HCT116 (cell line): ENCODE measurements at places on chromosomes 11 and 22. TPM values are rescaled to one million over a fixed set of nuclear protein-coding genes. Genes with fewer than 3 reads are reported as not detected.

NXPE4 gene
- not detected for total RNA-seq

GPR83 gene
- 0.39 TPM for total RNA-seq

DNA sequence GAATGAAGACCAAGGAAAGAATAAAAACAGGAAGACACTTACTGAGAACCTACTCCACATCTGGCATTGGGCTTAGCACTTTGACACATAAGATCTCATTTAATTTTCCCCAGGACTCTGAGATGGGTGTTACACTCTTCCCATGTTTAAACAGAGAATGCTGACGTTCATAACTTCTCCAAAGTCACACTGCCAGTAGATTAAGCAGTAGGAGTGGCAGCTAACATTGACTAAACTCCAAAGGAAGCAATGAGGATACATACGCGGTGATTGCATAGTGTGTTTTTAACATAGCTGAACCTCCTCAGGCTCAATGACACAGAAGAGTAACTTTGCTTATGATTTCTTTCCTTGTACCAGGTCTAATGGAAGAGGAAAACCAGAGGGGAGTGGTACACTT, 14.5 kb upstream of the OR10V1 start:
- no peak for DNase-seq

OVCH2 gene
- total RNA-seq: not detected

BAIAP2L2 gene
- total RNA-seq: 1.0 TPM

DNA sequence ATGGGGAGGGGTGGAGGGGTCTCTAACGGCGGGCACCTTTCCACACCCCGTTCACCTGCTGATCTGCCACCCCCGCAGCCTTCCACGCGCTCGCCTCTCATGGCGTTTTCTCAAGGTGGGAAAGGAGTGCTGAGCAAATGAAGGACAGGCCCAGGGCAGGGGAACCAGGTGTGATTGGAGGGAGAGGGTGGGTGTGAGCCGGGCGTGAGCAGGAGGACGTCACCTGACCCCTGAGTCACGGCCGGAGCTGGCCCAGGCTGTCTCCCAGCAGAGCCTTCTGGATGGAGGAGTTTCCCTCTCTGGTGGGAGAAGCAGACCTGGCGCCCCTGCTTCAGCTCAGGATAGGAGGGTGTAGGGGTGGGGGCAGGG, 14.0 kb upstream of the ARHGAP8 start:
- no peak for DNase-seq
